HFF-Myc (cell line): ENCODE measurements at places on chromosomes 11 and 22.

- DNase-seq = no peak
Measured at GRCh38 chr22:44938886-44939285, 70.9 kb downstream of the PHF21B start.

GRCh38 chr11:76148941-76149613 is 57.2 kb downstream of the WNT11 start:
- no peak for DNase-seq

DNA sequence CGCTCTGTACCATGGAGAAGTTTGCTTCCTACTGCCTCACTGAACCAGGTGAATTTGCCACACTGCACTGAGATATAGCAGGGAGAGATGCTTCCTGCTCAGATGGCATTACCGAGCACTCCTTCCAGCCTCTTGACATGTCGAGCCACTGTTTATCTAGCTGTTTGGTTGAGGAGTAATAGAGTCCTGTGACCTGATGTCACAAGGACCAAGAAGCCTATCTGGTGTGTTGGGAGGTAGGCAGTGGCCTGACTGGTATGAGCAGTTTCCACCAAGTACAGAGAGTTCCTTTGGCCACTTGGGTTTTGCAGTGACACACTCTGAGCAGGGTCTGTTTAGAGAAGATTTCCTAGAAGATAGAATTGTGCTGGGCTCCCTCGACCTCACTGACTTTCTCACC is 5.2 kb downstream of the ACAD8 start:
- DNase-seq = no peak

DNA sequence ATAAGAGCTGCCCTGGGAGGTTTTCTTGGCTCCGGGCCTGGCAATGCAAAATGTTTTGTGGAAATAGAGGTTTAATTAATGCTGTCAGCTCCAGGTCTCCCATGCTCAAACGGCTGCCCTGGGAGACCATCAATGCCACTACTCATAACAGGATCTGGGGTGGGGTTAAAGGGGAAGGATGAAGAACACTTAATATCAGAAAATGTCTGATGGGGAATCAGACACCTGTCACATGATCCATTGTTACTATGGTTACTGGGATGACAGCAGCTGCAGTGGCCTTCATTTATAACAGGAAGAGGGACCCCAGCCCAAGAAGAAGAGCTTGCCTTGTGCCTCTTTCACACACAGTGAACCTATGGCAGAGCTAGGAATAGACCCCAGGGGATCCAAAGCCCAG is 2.2 kb upstream of the SYT13 start:
- DNase-seq = no peak
